NCI-H1930 (cell line): ENCODE measurements at places on chromosomes 1 and 21.

DNA sequence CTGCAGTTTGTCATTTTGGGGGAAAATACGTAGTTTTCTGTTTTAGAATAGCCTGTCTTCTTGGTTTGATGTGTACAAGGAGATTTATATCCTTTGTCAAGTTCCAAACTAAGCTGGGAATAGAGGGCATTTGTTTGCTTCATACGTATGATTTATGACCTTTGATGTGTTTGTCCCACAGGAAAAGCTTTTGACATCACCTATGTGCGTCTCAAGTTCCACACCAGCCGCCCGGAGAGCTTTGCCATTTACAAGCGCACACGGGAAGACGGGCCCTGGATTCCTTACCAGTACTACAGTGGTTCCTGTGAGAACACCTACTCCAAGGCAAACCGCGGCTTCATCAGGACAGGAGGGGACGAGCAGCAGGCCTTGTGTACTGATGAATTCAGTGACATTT lies 79.9 kb downstream of the LAMC1 start:
- DNase-seq, result no peak

- no peak for DNase-seq
These were observed 2.9 kb downstream of the PADI3 start for GRCh38 chr1:17251701-17252376.

- no peak for DNase-seq
These were observed 664.1 kb upstream of the CAMK1G start for GRCh38 chr1:208919371-208919770.

GRCh38 chr1:179366093-179366800 lies 476 bp downstream of the AXDND1 start:
- no peak for DNase-seq

GRCh38 chr1:25829046-25829445 lies 9.3 kb downstream of the MTFR1L start:
- DNase-seq, result no peak

DNA sequence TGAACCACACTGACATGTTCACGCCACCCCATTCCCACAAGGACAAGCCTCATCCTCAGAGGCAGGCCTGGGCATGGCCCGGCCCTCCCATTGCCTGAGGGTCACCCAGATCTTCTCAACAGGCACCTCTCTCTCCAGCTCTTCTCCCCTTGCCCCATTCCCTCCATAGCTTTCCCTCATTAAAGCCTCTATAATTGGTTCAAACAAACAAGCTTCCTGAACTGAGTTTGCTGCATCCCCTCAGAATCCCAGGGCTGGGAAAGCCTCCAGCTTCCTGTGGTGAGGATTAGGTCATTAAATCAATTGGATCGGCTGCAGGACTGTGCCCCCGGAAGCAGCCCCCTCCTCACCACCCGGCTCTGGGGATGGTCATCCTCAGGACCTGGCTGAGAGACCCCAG lies 18.9 kb downstream of the CTNNBIP1 start:
- DNase-seq, result no peak

DNA sequence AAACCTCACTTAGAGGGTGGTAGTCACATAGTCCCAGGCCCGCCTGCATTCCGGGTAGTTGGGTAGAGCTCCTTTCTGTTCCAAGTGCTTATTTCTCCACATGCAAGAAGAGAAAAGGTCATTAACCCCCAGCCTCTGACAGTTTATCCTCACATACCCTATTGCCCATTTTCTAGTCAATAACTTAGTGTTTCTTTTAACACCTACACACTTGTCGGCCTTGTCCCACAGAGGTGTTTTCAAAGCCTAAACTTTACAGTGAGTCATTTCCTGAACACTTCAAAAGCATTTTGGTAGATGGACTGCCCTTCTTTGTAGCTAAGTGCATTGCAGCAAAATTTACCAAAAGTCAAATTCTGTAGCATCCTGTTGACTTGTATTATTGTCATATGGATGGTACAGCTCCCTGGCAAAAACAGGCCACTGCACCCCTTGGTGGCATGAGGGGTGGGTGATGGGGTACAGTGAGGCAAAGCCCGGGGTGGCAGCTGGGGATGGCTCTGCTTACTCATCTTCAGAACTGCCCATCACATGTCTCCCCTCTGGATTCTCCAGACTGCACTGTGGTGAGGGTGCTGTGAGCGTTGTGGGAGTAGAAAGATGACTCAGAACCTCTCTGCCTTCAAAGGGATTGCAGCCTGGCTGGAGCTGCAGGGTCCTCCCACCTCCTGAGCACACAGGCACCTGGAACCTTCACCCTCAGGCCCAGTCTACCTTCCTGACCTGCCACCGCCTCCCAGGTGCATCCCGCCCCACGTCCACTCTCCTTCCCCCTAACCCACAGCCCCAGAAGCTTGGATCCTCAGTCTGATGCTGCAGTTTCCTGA lies 45.8 kb upstream of the DMRTB1 start:
- DNase-seq, result no peak

DNA sequence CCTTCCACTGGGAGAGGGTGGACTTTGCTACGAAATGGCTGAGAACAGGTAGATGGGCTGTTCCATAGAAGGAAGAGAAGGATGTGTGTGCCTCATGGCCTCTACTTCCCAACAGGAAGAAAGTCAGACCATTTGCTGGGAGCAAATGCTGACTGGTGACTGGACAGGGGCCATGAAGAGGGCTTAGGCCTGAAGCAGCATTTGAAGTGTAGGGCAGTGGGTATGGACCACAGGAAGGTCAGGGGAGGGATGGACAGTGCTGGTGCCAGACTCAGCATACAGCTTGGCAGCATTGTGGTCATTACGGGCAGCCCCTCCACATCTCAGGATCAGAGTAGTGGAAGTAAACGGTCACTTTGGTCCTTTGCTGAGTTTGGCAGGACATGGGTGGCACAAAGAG lies 275.7 kb downstream of the MATN1 start:
- DNase-seq, result no peak

DNA sequence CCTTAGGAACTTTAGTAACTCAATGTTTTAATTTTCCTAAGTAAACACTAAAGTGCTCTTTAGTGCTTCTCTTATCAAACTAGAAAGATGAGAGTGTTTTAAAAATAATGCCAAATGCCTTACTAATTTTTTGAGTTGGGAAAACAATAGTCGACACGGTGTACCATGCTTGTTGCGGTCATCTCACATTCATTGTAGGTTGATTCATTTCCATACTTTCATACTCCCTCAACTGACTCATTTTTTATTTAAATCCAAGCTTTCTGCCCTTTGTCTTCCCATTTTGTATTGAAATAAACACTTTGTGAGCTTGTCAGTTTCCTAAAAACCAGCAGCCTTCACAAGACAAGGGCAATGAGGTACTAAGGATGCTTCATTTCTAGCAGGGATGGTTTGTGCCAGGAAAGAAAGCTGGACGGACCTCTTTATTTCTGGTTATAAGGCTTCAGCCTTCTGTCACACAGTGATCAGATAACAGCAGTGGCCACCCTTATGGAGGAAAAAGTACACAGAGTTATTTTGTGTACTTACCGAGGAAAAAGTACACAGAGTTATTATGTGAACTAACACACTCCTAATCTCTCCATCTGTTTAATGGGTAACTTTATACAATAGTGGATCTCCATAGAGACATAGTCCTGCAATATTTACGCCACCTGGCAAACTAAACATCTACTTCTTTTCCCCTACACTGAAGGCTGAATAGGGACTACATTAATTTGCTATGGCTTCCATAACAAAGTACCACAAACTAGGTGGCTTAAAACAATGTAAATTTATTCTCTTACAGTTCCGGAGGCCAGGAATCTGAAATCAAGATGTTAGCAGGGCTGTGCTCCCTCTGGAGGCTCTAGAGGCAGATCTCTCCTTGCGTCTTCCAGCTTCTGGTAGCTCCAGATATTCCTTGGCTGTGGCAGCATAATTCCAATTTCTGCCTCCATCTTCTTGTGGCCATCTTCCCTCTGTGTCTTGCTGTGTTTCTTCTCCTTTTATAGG lies 13.0 kb upstream of the CCDC190 start:
- DNase-seq, result peak; percentile 56

DNA sequence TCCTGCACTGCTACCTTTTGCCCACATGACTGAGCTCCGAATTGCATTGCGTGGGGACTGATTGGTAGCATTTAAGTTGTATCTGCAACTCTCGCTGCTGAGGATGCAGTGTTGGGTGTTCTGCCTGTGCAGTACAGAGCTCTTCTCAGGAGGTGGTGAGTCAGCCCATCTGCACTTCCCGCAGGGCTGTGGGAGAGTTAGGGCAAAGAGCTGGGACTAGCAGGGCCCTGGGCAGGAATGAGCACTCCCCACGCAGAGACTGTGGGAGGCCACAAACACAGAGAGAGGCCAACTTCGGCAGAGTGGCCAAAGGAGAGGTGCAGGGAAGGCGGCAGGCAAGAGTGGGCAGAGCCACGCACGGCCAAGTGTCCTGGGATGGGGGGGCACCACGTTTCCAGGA lies 244.7 kb downstream of the SIPA1L2 start:
- DNase-seq, result no peak

DNA sequence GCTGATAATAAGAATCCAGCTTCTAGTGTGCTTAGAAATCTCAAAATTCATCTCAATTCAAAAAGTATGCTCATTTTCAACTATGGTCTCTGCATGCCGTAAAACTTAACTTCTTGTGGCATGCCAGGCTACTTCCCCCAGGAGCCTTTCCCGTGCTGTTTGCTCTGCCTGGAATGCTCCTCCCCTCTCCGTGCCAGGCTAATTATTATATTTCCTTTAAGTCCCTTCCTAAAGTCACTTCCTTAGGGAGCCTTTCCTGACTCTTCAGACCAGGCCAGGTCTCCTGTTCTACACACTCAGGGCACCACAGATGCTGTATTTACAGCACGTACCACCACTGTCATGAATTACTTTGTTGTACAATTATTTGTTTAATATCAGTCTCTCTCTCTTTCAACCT lies 67.1 kb upstream of the PPP2R5A start:
- no peak for DNase-seq

- DNase-seq, result no peak
These were observed 45.3 kb downstream of the ZSCAN20 start for GRCh38 chr1:33517596-33518250.

DNA sequence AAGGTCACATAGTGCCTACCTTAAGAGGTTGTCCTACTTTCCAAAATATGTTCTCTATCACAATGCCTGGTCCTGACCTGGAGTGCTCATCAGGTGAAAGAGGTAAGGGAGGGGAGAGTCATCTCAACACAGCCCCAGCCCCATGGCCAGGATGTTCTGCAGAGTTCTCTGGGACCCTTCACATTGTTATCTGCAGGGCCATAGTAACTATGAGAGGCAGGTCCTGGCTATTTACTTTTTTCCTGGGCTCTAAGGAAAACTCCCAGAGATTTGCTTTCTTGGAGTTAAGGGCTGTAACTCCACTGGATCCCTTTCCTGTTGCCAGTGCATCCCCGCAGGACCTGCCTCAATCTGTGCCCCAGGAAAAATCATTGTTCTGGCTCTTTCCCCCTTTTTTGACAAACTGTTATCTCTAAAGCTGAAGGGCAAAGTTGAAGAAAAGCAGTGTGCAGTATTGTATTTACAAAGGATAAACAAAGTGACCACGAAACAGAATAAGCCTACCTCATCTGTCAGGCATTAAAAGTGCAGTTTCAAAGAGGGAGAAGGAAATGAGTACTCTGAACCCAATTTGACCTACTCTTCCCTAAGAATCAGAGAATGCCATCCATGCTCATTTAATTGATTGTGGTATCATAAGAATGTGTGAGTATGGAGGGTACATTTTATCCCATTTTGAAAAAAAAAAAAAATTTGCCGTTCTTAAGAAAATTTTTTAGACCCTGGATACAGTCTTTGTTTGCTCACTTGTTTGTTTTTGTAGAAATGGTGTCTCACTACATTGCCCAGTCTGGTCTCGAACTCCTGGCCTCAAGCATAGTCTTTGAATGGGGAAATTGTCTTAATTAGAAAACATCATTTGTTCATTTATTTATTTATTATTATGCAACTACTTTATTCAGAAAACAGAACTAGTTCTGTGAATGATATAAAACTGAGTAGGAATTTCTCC lies 149.6 kb downstream of the RHOU start:
- no peak for DNase-seq

- no peak for DNase-seq
These were observed 25.7 kb downstream of the TRIM33 start for GRCh38 chr1:114485286-114485685.

DNA sequence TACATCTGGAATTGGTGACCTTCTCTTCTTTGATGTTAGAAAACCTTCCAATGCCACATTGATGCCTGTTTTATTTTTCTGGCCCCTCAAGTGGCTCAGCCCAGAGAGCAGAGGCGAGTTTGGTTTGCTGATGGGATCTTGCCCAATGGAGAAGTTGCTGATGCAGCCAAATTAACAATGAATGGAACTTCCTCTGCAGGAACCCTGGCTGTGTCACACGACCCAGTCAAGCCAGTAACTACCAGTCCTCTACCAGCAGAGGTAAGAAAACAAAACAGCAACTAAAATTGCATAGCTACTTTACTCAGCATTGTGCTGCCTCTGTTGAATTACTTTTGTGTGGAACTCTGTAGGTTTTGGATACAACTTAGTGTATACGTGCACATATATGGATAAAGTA lies 97.6 kb downstream of the CC2D1B start:
- DNase-seq, result no peak

DNA sequence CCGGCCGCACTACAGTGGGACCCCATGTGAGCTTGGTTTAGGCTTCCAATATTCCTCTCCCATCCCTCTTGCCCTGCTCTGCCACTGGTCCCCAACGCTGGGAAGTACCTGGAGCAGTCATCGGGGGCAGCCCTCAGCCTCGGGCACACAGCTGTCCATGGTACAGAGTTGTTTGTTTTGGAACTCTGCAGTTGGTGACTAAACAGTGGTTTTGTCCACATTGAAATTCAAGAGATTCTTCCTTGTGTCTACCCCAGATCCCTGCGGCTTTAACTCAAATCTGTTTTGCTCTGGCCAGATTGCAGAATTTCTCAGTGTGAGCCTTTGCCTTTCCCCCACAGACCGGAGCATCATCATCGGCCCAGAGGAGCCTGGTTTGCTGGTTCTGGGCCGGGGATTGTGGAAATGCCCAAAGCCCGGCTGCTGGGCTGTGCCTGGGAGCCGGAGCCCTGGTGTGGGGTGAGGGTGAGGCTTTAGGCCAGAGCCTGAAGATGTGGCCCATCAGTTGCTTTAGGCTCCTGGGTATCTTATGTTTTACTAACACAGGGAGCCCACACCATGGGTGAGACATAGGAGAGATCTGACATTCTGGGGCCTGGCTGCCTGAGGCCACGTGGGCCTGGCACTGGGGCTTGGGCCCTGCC lies 93.2 kb downstream of the ARHGEF10L start:
- DNase-seq, result no peak
